Stimulated activated naive CD4-positive, alpha-beta T cell (primary cell): ENCODE measurements at places on chromosomes 13 and 19.

DNA sequence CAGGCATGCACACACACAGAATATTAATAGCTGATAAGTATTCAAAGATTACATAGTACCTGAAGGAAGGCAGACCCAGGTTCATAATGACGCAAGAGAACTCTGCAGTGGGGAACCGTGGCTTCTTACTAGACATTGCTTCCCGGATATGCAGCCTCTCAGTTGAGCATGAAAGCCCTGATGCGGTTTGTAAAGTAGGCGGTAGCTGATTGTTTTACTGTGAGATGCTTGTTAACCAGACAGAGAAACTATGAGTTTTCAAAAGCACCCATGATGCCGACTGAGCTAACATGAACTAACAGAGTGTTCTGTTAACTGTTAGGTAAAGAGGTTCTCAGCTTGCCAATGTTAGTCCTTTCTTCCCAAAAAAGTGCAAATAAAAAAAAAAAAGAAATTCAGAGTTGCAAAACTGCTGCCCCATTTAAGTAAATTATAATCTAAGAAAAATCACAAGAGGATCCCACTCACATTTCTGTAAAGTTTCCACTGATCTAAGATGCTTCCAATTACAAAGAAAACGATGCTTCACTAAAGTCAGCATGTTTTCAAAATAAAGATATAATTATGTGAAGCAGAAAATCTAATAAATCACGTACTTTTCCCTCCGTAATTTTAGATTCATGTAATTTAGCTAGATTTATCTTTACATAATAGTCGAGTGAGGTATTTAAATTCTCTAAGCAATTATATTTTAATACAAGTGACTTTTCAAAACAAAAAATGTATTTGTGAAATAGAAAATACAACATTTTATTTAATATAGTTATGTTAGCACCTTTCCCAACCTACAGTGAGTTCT, 2.2 kb downstream of the FLT1 start:
- peak; percentile 6 for DNase-seq

GRCh38 chr13:20160306-20161274, at the start of gene GJA3:
GJA3 (minus strand) TSS chr13:20161052; CDS start chr13:20143288, 17,764 bp downstream.
- DNase-seq = peak; percentile 37

GRCh38 chr13:27793507-27794367, 1.5 kb downstream of the GSX1 start:
- DNase-seq = no peak

DNA sequence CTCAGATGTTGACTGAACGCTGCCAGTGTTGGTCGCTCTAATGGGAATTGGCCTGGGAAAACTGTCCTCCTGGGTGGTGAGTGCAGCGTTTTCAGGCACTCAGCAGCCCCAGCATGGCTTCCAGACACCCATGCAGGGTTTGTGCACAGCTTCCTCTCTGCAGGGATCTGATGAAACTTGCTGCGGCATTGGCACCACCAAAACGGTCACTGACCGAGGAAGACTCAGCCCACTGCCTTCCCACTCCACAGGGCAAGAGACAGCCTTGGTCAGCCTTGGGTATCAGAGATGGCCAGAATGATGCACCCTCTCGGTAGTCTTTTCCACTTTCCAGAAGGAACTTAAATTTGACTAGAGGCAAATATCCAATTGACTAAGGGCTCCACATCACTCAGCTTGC, 398.9 kb downstream of the IRS2 start:
- DNase-seq = no peak

GRCh38 chr13:32676242-32676641, 90.0 kb downstream of the PDS5B start:
- no peak for DNase-seq

DNA sequence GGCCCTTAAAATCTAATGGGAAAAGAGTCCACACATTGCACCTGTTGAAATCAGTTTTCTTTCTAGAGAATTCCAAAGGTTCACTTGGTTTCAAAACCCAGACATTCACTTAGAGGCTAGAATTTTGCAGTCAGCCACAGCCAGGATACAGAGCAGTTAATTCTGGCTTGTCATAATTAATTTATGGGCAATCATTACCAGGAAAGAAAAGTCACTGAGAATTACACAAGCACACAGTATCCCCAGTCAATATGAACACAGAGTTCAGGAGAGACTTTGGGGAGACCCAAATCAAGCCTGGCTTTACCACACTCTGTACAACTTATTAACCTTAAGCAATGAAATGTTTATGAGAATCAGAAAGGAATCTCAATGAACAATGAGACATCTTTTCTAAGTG, 224.3 kb upstream of the SOX21 start:
- DNase-seq = no peak

DNA sequence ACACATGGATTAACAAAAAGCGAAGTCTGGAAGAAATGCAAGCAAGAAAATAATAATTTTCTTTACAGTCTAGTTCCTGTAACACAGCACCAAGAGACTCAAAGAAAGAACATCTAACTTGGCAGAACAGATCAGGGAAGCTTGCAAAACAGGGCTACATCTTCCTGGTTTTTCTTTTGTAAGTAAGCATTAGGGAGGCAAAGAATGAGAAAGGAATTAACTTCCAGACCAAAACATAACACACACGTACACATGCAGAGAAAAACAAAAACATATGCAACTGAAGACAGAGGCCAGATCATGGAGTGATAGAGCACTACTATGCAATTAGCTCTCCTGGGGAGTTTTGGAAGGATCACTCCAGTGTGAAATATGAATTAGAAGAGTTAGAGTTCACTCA, 120.5 kb downstream of the DIAPH3 start:
- DNase-seq = no peak

DNA sequence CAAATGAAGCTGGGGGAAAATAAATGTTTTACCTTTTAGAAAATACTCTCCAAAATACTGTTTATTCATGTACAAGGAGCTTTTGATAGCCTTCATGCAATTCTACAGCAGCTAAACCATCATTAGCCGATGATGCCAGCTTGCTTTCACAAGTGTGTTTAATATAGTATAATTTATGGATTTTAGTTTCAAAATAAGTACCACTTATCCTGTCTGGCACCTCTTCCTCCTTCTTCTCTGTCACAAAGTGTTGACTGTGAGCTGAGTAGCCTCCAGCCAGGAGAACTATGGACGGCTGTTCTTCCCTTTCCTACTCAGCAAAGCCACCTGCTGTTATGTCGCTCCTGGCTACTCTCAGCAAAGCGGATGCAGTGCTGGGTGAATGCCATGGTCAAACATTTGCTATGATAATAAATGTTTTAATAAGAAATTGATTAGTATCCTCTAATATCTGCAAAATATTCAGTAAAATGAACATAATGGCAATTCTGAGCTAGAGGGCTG, 238.2 kb downstream of the LIG4 start:
- DNase-seq = no peak

- DNase-seq = no peak
Measured at GRCh38 chr13:41613984-41614661, 156.8 kb downstream of the RGCC start.

DNA sequence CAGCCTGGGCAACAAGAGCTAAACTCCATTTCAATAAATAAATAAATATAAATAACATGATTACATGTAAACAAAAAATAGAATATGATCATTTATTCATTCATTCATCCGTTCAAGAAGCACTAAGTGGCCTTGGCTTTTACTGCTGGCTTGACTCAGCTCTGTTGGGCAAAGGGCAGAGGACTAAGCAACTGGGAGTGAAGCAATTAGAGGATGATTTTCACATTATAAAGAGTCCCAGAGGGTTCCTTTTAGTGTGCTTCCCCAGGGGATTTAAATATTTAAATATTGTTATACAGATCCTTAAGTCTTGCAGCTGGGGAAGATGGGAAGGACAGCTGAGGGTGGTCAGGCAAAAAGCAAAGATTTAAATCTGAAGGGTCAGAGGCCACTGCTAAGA, 34.9 kb upstream of the FLT1 start:
- no peak for DNase-seq

GRCh38 chr19:8938576-8938975, 71.6 kb downstream of the MUC16 start:
- no peak for DNase-seq

DNA sequence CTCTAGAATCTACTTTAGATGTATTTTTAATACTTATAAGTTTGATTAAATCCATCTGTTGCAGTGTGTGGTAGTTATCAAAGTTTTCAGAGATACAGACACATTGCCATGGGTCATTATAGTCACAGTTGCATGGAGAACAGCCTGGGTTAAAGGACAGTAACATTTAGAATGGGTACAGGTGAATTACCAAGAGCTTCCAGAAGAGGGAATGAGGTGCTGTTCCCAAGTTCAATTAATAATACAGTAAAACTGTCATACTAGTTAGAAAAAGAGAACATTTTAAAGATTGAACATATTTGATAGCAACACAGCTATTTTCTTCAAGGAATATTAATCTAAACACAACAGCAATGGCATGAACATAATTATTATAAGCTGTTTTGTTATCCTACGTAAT, 322.6 kb upstream of the SLC10A2 start:
- DNase-seq = no peak

- DNase-seq = no peak
Measured at GRCh38 chr19:3034656-3035541, 5.8 kb upstream of the TLE2 start.

- DNase-seq = no peak
Measured at GRCh38 chr13:109192306-109192705, 562.9 kb downstream of the MYO16 start.

GRCh38 chr13:92164822-92165221, 766.4 kb downstream of the GPC5 start:
- no peak for DNase-seq

GRCh38 chr13:49388091-49388635, 55.7 kb downstream of the CAB39L start:
- no peak for DNase-seq

- no peak for DNase-seq
Measured at GRCh38 chr13:39567569-39567968, 35.4 kb downstream of the LHFPL6 start.

GRCh38 chr19:40499320-40499719, 32.5 kb downstream of the SPTBN4 start:
- no peak for DNase-seq

DNA sequence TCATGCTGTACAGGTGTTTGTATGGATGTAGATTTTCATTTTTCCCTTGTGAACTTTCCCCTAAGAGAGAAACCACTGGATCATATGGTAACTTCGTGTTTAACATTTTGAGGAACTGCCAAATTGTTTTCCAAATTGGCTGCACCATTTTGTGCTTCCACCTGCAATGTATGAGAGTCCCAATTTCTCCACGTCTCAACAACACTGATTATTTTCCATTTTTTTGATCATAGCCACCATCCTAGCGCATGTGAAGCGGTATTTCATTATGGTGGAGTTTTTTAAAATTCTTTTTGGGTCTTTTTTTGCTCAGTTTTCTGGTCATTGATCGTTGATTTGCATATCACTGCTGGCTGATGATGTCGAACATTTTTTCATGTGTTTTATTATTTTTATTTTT, 5.0 kb downstream of the NDUFA13 start:
- DNase-seq = no peak

DNA sequence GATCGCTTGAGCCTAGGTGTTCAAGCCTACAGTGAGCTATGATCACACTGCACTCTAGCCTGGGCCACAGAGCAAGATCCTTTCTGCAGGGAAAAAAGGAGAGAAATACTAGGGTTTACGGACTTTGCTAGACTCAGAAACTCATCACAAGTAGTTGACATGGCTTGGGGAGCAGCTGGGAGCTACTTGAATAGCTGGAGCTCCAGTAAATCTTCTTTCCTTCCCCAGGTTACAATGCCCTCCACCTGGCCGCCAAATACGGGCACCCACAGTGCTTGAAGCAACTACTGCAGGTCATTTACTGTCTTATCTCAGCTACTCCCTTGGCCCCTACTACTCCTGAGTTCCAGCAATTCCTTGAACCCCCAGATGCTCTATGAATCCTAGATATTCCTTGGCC, 19.3 kb downstream of the ANKRD24 start:
- DNase-seq = no peak

GRCh38 chr19:24052811-24053210, 34.2 kb upstream of the ZNF254 start:
- DNase-seq = no peak

DNA sequence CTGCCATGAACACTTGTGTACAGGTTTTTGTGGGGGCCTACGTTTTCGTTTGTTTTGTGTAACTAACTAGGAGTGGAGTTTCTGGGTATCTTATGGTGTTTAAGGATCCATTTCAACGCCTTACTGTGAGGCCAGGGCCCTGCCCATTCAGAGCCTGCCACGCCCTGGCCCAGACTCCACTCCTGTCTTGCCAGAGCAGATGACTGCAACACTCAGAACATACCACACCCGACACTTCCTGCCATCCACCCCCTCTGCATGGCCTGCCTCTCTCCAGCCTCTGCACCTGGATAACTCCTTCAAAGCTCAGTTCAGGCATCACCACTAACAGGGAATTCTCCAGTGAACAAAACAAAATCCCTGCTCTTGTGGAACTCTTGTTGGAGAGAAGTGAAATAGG, 43.2 kb downstream of the RGCC start:
- peak; percentile 4 for DNase-seq

GRCh38 chr13:40191186-40191980, 475.1 kb downstream of the FOXO1 start:
- DNase-seq = no peak

DNA sequence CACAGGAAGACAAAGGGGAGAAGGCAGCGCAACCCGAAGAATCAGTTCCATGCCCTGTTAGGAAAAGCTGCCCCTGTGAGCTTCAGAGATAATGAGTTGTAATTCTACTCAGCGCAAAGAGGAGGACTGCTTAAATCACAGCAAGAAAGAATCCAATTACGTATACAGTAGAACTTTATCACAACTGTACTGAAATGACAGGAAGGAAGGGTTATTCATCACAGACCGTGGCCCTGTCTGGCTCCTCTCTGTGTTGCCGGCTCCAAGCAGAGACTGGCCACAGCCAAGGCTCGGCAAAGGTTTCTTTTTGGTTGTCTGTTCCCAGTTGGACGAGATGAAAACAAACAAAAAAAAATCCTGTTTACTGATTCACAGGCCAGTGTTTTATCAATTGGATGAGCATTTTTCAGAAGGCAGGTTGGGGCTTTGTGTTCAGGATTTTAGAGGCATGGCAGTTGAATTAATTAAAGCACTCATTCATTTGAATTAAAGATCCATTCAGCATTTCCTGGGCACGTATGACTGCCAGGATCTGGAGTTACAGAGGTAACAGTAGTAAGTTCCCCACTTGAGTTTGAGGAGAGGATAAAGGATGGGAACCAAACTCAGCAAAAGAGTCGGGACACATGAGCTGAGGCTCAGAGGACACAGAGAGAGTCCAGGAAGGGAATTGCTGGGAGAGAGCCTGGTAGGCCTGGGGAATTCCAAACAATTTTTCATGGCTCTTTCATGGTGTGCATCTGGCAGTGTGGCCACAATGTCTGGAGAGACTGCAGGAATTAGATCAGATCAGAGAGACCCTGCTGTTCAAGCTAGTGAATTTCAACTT, 341.0 kb downstream of the DNAJC15 start:
- DNase-seq = no peak

GRCh38 chr19:41945135-41945766, 13.9 kb downstream of the RABAC1 start:
- peak; percentile 64 for DNase-seq

GRCh38 chr13:25965596-25965995, 86.2 kb downstream of the SHISA2 start:
- DNase-seq = no peak

- DNase-seq = no peak
Measured at GRCh38 chr19:39936020-39936419, 1.6 kb upstream of the FCGBP start.
